AG04449 (cell line): ENCODE measurements at places on chromosomes 1 and 21.

- no peak for DNase-seq
Measured at GRCh38 chr1:55446351-55446750, 231.2 kb upstream of the USP24 start.

- no peak for DNase-seq
Measured at GRCh38 chr1:202843081-202843480, 32.3 kb downstream of the PCAT6 start.

- DNase-seq: no peak
Measured at GRCh38 chr1:51088474-51088873, 13.6 kb upstream of the C1orf185 start.

GRCh38 chr1:224592636-224593582 is 23.2 kb upstream of the CNIH3 start:
- DNase-seq: peak; percentile 57

DNA sequence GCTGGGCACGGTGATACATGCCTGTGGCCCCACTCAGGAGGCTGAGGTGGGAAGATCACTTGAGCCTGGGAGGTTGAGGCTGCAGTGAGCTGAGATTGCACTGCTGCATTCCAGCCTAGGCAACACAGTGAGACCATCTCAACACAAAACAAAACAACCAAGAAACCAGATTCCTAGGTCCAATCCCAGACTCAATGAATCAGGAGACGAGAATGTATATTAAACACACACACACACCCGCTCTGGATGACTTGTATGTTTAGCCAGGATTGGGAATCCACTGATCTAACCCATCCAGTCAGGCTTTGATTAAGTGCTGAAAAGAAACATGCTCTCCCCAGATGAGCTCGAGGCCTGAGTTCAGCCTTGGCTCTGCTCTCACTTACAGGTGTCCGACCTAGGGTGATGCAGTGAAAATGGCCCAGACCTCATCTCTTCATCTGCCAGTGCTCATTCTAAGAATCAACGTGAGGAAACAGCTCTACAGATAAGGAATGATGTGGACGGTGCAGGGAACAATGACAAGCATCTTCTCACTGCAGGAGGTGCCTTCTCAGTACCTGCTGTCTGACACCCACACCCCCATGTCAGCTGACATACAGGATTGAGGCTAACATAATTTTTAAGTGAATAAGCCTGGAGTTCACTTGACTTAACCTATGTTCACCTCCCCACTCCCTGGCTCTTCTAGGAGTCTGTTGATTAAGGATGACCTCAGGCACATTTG is 15.3 kb upstream of the SRSF4 start:
- DNase-seq: peak; percentile 92

- no peak for DNase-seq
Measured at GRCh38 chr1:84164161-84164560, 20.1 kb downstream of the PRKACB start.

DNA sequence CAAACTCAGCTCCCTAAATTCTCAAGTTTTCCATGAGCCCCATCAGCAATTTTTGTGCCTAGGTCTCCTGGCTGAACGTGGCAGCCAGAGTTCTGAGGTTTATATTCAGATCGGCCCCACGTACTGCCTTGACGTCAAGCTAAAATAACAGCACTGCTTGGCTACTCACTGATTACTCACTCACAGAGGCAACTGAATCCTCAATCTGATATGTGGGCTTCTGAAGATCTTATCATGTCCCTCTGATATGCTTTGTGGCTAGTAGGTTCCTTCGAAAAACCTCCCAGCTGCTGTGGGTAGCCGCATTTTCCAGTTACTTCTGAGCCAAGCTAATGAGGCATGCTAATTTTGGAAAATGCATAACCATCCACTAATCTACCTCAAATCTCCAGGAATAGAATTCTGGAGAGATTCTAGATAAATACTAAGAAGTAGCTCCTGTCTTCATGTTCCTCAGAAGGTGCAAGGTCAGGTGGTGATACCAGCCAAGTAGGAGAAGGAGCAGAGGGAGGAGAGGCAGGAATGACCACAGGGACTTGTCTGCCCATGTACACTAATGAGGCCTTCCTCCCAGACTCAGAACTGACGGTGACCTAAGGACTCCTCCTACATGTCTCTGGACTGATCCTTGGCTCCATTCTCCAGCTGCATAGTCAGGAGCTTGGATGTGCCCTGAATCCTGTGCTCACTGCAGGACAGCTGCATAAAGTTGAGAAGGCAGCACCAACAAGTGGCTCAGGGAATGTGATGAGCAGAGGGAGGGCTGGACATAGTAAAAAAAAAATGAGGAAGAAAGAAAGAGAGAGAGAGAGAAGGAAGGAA is 263.7 kb downstream of the TNR start:
- DNase-seq: no peak

GRCh38 chr1:35915693-35916092 is 15.2 kb upstream of the AGO3 start:
- no peak for DNase-seq

DNA sequence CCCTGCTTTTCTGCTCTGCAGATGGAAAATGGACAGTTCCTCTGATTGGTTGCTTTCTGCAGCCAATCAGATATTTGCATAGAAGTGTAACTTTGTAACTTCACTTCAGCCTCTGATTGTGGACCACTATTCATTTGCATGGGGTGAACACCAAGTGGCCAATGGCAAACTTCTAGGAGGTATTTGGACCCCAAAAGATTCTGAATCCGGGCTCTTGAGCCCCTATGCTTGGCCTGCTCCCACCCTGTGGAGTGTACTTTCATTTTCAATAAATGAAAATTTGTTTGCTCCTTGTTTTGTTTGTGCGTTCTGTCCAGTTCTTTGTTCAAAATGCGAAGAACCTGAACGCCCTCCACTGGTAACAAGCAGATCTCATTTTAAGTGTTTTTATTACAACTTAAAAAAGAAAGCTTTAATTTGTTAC is 6.4 kb upstream of the GSTM4 start:
- DNase-seq: no peak

GRCh38 chr1:22341791-22342605 is 109.7 kb upstream of the ZBTB40 start:
- no peak for DNase-seq

DNA sequence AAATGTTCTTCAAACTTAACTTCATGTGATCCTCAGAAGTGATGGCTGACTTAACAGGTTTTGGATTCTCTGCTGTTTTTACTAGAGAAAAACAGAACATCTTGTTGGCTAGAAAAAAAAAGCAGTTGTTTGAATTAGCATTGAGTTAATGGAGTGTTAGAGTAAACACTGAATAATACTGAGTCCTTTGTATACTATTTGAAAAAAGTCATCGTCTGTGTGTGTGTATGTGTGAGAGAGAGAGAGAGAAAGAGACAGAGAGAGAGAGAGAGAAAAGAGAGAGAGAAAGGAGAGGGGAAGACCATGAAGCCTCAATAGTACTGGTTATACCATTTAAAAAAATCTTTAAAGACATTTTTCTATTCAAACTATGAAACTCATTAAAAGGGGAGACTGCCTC is 10.4 kb downstream of the ZNF697 start:
- no peak for DNase-seq

- DNase-seq: no peak
Measured at GRCh38 chr21:44569861-44570517, 3.5 kb upstream of the KRTAP10-4 start.
